NCI-H69 (cell line): ENCODE measurements at places on chromosomes 1 and 21.

- DNase-seq = peak; percentile 46
These were observed 28.5 kb downstream of the ACOT7 start for GRCh38 chr1:6365047-6365446.

- peak; percentile 92 for DNase-seq
These were observed 39.2 kb downstream of the EIF2B3 start for GRCh38 chr1:44947063-44947773.

DNA sequence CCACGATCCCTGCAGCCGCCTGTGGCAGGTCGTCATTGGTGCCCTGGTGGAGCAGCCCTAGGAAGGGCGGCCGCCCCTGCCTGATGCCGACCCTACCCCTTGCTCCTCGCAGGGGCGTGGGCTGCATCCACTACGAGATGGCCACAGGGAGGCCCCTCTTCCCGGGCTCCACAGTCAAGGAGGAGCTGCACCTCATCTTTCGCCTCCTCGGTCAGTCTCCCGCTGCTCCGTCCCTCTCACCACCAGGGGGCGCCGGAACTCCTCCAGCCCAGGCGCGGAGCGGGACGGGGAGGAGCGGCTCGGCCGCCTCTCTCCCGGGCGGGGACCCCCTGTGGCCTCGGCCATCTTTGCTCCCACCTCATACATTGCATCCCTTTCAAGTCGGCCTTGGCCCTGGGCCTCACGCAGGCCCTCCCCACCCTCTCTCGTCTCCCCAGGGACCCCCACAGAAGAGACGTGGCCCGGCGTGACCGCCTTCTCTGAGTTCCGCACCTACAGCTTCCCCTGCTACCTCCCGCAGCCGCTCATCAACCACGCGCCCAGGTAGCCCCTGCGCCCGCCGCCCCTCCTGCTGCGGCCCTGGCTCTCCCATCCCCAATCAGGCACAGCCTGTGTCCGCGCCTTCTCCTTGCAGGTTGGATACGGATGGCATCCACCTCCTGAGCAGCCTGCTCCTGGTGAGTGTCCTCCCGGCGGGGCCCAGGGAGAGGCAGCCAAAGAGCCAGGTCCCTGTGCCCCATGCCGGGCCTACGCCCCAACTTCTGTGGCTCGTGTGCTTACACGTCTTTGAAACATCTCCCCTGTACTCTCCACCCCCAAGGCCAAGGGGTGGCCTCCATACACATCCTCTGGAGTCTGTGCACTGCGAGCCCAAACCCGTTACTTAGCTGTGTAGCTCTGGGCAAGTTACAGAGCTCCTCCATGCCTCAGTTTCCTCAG, 24.7 kb downstream of the CDK18 start:
- DNase-seq = peak; percentile 83

DNA sequence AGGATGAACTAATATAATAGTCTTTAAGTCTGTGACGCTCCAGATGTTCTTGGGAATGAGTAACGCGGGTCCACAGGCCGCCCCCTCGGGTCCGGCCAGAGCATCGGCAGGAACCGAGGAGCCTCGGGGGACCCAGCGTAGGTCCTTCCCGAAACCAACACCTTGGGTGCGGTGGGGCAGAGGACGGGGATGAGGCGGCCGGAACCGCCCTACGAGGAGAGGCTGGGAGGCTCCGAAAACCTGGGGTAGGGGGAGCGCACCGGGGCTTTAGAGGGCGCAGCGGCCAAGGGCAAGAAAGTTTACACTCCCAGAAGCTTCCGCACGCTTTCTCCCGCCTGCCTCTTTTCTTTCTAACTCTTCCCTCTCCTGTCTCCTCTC, 7.1 kb downstream of the DMRTA2 start:
- DNase-seq = no peak

- no peak for DNase-seq
These were observed 214.4 kb downstream of the NRIP1 start for GRCh38 chr21:14850394-14850793.

- DNase-seq = peak; percentile 22
These were observed 55.5 kb upstream of the TRIM67 start for GRCh38 chr1:231106347-231106746.

- DNase-seq = no peak
These were observed 32.8 kb downstream of the ELK4 start for GRCh38 chr1:205598841-205599668.

DNA sequence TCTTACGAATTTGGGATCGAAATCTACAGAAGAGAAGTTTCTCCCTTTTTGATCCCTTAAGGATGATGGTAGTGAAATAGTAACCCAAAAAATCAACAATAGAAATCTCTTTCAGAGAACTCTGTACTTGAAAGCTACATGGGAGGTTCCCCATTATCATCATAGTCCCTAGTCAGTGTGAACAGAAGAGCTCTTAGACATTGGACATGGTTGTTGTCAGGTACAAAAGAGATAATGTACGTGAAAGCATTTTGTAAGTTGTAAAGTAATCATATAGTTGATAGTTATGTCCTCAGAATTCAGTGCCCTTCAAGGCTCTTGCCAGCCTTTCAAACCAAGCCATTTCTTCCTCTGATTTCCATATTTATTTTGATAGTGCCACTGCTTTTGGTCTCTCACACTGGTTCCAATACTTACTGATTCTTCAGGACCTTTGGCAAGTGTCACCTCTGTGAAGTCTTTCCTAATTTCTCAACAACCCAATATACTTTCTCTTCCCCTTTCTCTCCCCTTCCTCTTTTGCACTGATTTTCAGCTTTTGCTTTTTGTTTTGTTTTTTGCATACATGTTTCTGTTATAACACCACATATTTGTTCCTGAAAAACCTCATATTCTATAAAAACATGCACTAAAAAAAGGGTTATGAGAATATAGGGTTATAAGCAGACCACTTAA, 22.4 kb downstream of the VPS45 start:
- DNase-seq = no peak

- DNase-seq = no peak
These were observed 332.6 kb downstream of the NPHP4 start for GRCh38 chr1:5659606-5660005.

GRCh38 chr1:99672530-99673213, 26.8 kb downstream of the PALMD start:
- DNase-seq = peak; percentile 22

DNA sequence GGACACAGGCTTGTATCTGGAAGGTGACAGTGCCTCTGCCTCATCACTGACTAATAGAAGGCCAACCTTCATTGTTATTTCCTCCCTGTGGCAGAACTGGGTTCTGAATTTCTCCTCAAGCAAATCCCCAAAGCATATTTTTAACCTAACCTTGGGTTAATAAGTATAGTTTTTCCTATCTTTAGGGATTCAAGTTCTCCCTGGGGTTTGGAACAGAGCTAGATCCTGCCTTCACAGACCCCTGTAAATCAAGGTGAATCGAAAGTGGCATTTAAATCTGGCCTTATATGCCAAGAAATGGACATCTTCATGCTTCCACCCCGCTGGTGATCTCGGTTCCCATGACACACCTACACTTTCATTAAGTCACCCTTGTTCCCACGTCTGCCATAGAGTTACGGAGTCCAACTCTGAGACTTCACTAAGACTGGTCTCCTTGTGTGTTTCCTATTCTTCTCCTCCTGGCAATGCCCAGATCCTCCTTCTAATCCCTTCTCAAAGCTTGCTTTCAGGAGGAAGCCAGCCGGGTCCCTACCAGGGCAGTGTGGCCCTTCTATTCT, 4.3 kb upstream of the CHI3L2 start:
- DNase-seq = no peak

DNA sequence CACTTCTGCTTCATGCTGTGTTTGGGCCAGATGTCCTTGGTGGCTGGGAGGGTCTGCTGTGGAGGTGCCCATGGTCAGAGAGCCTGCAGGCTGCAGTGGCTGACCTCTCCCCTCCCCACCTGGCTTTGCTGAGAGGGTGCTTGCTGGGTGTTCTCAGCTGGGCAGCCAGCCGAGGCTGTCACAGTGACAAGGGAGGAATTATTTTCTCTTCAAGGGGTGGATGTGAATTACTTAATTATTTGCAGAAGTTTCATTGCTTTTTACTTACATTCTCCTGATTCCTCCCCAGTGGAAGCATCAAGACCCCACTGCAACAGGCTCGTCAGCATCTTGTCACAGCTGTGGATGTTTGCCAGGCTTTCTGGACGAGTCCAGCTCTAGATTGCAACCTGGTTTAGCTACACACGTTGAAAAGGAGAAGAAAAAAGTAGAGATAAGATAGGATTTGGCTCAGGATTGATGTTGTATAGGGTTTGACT, 70.3 kb downstream of the GALNT2 start:
- DNase-seq = no peak

DNA sequence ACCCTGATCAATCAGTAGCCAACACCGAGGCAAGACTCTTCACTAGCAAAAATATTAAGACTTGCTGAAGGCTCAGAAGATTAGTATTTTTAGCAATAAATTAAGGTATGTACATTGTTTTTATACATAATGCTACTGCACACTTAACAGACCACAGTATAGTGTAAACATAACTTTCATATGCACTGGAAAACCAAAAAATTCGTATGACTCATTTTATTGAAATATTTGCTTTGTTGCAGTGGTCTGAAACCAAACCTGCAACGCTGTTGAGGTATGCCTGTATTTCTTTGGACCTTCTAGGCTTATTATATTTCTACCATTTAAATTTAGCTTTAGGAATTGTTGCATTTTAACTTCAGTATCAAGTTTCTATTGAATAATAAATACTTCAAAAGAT, 65.8 kb upstream of the BCL9 start:
- DNase-seq = no peak

DNA sequence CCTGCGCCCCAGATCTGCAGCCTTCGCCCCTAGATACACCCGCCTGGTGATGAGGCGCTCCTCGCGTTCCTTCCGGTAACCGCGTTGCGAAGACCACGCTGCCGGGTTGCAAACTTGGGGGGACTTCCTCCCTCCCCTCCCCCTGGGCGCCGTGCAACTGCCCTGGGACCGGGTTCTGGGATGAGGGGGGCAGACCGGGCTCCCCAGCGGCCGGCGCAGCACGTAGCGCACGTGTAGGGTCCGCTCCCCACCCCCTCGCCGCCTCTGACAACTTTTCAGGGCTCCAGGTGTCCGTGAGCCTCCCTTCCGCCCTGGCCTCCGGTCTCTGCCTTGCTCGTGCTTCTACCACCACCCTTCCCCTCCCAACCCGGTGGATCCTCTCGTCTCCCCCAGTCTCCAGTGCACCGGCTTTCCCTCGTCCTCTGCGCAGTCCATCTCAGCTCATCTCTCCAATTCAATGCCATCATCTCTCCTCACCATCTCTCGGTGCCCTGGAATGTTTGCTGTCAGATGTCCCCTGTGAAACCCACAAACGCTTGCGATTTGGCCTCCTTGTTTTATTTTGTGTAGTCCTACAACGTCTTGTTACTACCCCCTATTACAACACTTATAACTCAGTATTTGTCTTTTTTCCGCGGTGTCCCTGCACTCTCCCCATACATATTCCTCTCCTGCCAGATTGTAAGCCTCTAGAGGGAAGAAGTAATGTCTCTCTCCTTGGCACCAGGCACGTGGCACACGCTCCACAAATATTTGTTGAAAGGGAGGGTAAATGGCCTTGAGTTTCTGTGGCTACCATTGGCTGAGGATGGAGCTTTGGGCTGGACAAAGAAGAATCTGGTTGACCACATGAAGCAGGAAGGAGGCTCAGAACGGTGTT, 782 bp downstream of the PCAT6 start:
- peak; percentile 46 for DNase-seq

- DNase-seq = no peak
These were observed 118.9 kb downstream of the RIPK4 start for GRCh38 chr21:41647806-41648561.

DNA sequence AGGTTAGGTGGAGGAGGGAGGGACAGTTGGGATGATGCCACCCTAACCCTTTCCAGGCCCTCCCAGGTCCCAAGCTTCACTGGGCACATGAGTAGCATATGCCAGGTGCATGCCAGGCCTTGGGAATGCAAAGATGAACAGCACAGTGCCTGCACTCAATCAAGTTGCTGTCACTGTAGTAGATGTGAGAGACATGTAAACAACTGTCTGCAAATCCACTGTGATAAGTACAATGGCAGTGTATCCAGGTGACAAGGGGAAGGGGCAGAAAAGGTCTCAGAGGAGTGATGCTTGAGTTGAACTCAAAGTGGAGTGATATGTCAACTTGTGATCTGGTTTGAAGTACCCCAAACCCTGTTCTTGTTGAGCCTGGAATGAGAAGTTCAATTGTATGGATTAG, 49.5 kb upstream of the LRRN2 start:
- no peak for DNase-seq

- no peak for DNase-seq
These were observed 57.8 kb downstream of the EPB41 start for GRCh38 chr1:28971980-28972771.

DNA sequence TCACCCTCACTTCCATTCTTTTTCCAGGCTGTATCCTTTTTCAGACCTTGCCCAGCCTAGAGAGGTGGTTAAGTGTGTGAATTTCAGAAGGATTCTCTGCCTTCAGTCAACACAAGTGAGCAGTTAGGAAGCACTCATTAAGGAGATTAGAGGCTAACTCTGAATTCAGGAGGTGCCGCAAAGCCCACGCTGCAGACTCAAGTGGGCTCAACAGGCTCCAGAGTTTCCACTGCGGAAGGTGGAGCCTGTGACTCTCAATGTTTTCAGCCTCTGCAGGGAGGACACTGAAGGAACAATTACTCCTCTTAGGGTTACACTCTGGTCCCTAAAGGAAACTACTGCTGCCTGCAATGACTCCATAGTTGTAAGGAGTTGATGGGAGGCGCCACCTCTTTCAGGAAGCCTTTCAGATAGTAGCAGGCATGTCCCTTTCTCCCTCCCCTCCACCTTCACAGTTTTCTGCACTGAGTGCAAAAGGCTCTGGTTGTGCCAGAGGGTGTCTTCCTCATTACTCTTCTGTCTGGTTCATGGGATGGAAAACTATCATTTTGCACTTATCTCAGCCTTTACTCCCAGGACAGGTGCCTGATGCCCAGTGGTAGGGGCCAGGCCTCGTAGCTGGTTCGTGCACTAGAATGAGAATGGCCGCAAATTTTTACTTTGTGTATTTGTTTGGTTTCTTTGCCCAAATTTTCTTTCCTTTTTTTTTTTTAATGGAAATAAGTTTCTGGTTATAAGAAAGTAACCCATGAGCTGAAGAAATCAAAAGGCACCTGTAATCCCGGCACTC, 55.2 kb upstream of the SELENON start:
- DNase-seq = peak; percentile 8

DNA sequence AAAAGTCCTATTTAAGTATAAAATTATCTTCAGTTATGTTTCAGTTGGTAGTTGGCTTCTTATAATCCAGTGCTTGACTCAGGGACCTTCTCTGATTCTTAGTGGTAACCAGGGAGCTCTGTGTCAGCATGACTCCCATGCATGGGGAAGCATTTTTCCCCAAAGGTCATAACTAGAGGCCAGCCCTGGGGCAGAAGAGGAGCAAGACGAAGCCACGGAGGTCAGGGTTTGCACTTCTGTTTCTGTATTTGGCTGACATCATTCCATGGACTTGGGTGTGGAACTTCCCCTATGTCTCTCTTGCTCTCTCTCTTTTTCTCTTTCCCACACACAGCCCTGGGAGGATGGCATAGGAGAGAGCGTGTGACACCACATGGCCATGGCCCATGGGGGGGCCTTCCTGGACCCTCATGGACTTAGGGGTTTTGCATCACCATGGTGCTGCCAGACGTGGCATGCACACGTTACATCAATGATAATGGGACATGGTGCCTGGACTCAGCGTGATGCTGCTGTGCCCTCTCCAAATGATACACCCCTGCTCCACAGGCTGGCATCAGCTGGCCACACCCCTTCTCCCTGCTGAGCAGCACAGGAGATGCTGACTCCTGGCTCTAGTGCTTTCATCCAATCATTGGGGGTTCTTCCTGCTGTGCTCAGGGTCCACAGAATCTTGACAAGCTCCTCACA, 260.5 kb downstream of the KCNJ6 start:
- DNase-seq = no peak

GRCh38 chr1:216045400-216045799, 377.8 kb downstream of the USH2A start:
- peak; percentile 30 for DNase-seq

GRCh38 chr1:18072066-18072465, 35.5 kb upstream of the IGSF21 start:
- DNase-seq = no peak
